ENCODE measurements at places on chromosomes 2 and 18. TPM values are rescaled to one million over a fixed set of nuclear protein-coding genes. Genes with fewer than 3 reads are reported as not detected.

Gene SPATS2L
- 3.1 TPM for total RNA-seq

Gene IL37
- not detected for total RNA-seq

Gene PTPN18
- 309 TPM for total RNA-seq

Gene CAVIN2
- total RNA-seq = not detected

Gene LIPG
- total RNA-seq = not detected

Gene TIGD1
- total RNA-seq = 18.5 TPM

Gene CROCC2
- total RNA-seq = not detected

Gene C2orf42
- total RNA-seq = 19.0 TPM

GRCh38 chr2:223008162-223008561, 43.8 kb upstream of the KCNE4 start:
- no peak for DNase-seq

GRCh38 chr2:19709553-19709952, 192.2 kb downstream of the TTC32 start:
- no peak for DNase-seq

GRCh38 chr18:39795350-39795749, 2159.7 kb upstream of the PIK3C3 start:
- no peak for DNase-seq

DNA sequence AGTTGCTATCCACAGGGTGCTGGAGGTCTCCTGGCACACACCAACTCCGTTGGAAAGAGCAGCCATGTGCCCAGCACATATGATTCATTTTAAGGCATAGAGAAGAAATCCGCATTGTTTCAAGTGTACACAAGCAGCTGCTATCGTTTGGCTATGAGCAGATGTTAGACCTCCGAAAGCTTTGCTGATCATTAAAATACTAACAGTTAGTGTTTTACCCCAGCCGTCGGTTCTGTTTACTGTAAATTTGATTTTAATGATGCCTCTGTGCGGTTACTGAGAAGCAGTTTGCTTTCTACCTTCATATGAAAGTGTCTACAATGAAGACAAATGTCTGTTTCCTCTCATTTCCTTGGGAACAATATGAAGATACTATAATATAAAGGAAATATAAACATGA, 154.9 kb downstream of the PTGR3 start:
- DNase-seq = no peak

- no peak for DNase-seq
Measured at GRCh38 chr2:118103951-118104940, 16.0 kb downstream of the INSIG2 start.

GRCh38 chr2:14094592-14094991, 537.9 kb upstream of the LRATD1 start:
- DNase-seq = no peak

GRCh38 chr2:15799432-15799827, 140.9 kb upstream of the MYCN start:
- no peak for DNase-seq

DNA sequence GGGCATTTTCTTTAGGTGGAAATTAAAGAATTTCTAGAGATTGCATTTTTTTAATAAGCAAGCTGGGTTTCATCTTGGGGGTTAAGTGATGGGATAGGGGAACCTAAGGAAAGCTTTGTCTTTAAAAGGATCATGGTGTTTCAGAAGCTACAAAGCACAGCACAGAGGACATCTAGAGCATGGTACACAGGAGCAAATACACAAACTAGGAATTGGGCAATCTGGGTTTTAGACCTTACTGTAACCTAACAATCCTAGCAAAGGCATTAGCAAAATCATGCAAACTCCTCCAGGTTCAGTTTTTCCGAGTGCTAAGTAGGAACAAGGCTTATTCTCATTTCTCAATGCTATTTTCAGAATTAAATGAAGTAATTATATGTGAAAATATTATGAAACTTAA, 134.1 kb downstream of the CD226 start:
- no peak for DNase-seq
